Naive thymus-derived CD4-positive, alpha-beta T cell (primary cell): ENCODE measurements at places on chromosomes 3 and 15. TPM values are rescaled to one million over a fixed set of nuclear protein-coding genes. Genes with fewer than 3 reads are reported as not detected.

- DNase-seq = no peak
- no peaks in the 10 kb centered on the region for H3K36me3 ChIP-seq
- H3K27ac ChIP-seq = no peak overlapping the region
- H3K4me3 ChIP-seq = no peak overlapping the region
- no peaks in the 10 kb centered on the region for H3K4me1 ChIP-seq
These were observed 27.7 kb downstream of the SEMA6D start for GRCh38 chr15:47744973-47745372.

DNA sequence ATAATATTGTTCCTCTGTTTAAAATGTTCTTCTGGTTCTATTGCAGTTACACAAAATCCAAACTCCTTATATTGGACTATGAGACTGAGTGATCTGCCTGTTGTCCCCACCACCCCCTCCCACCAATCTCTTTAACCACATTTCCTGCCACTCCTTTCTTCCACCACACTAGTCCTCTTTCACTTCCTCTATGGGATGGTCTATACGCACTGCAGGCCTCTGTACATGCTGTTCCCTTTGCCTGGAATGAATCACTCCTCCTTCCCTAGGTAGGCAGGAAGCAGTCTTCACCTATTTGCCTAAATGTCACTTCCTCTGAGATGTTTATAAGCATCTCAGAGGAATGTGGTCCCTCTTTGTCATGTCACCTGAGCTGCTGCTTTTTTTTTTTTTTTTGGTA is 4.0 kb downstream of the MAP2K1 start:
- peak; percentile 30 for DNase-seq
- no peaks in the 10 kb centered on the region for H3K36me3 ChIP-seq
- H3K27me3 ChIP-seq = no peaks in the 10 kb centered on the region
- peak overlapping the region; percentile 46 for H3K27ac ChIP-seq
- H3K4me1 ChIP-seq = peaks cover 65% of the 10 kb centered on the region

The TRANK1 gene
- total RNA-seq = 64.3 TPM

DNA sequence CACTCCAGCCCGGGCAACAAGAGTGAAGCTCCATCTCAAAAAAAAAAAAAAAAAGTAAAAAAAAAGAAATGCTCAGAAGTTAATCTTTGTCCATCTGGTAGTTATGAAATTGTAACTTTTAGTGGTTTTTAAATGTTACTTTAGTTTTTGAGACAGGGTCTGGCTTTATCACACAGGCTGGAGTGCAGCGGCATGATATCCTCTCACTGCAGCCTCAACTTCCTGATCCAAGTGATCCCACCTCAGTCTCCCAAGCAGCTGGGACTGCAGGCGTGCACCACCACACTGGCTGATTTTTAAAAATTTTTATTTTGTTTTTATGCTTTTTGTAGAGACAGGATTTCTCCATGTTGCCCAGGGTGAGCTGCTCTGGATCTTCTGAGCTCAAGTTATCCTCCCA is 1.3 kb downstream of the RNU5B-1 start:
- no peaks in the 10 kb centered on the region for H3K27me3 ChIP-seq
- no peak overlapping the region for H3K4me3 ChIP-seq
- no peaks in the 10 kb centered on the region for H3K36me3 ChIP-seq
- DNase-seq = no peak

DNA sequence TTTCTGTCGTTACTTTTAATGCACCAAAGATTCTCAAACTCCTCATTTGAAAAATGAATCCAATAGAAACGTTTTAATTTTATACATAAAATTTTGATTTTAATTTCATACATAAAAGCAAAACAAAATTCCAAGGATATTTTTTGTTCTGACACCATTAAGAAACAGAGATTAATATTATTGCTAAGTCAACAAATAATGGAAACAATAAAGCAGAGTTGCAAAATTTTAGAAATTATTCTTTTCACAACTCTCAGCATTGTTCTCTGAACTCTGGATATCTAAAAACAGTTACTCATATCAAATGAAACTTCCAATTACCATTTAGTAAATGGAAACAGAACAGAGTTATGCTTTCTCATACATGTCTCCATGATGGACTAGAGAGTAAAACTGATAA is 260.2 kb downstream of the EPHA6 start:
- no peak overlapping the region for H3K4me3 ChIP-seq
- no peak for DNase-seq
- no peaks in the 10 kb centered on the region for H3K27me3 ChIP-seq
- H3K27ac ChIP-seq = no peak overlapping the region
- H3K36me3 ChIP-seq = no peaks in the 10 kb centered on the region
- H3K4me1 ChIP-seq = no peaks in the 10 kb centered on the region

GRCh38 chr3:165336786-165337185 is 140.6 kb upstream of the SLITRK3 start:
- H3K4me1 ChIP-seq = no peaks in the 10 kb centered on the region
- no peaks in the 10 kb centered on the region for H3K36me3 ChIP-seq
- H3K27me3 ChIP-seq = no peaks in the 10 kb centered on the region
- no peak for DNase-seq
